Muscle of back (tissue), 13 donors: ENCODE measurements at places on chromosomes 6 and 20. TPM values are rescaled to one million over a fixed set of nuclear protein-coding genes. Genes with fewer than 3 reads are reported as not detected.

- DNase-seq = no peak
These were observed 6.2 kb downstream of the RNF217 start for GRCh38 chr6:124968401-124968800.

- DNase-seq = peak; percentile 47
These were observed 272.7 kb upstream of the PLCB4 start for GRCh38 chr20:8796088-8796660.

DNA sequence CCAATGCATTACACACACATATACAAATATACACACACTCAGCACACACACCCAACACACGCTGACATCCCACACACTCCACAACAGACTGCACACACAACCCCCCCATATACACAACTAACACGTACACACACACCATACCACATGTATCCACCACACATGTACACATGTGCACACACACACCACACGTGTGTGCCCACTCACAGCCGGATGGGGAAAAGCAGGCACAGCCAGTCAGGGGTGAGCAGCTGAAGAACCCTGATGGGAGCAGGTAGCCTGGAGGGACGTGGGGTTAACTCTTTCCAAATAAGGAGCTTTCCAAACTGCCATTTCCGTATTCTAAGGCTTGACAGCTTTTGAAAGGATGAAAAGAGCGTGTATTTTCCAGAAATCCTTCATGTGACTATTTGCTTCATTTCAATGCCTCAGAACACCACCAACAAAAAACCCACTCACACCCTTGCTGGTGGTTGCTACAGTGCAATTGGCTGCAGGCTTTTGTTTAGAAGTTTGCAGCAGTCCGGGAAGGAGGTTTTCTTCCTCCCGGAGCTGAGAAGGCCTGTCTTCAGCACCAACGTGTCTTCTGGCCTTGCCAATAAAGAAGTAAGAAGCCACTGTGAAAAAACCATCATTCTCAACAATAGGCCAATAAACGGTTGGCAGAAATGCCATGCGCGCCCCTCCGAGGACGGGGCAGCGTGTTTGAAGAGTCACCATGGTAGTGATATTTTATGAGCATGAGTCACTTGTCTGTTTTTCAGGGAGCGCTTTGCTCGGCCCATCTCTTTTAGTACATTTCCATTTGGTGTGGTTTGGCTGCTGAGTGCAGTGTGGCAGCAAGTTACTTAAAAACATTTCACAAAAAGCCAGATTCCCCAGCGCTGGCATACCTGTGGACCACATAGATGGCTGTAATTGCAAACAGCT lies 131.3 kb upstream of the GMDS start:
- DNase-seq = no peak

DNA sequence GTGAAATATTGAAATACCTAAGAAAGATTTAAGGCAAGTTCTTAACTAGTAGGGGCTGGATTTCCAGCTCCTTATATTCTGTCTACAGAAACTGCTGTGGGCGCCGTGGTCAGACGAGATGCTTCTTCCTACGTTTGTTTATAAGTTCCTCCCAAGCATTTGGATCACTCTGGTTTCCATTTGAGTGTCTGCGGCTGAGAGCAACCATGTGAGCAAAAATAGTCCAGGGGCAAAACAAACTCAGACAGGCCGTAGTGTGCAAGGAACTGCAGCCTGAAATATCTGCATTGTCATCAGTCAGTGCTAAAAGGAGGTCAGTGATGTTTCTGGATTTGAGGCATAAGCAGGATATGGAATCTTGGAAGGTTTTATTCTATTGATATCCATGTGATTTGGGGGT lies 485.9 kb upstream of the JAG1 start:
- DNase-seq = no peak

The SKIC2 gene
- 26.2 TPM for polyA plus RNA-seq

The RIPPLY2 gene
- not detected for polyA plus RNA-seq

DNA sequence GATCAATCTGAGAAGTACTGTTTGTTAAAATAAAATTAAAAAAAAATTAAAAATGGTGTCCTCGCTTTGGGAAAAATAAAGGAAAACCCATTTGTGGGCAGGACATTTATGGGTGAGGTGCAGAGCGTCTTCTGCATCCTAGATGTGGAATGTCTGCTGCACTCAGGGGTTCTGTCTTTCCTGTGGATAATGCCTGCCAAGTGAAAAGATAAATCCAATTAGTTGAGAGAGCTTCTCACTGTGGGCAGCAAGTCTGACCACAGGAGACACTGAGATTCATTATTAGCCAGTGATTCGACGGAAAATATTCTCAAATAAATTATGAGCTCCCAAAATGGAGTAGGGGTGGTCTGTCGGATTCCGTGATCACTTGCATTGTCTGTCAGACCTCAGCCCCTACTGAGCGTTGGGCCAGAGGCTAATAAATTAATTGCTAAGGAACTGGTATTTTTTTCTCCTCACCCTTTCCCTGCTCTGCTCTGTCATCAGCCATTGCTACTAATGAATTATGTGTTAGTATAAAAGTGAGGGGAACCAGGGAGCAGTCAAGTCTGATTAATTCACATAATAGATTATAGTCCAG lies 10.0 kb downstream of the GMPR start:
- DNase-seq = no peak

The TAGAP gene
- polyA plus RNA-seq = 0.84 TPM

DNA sequence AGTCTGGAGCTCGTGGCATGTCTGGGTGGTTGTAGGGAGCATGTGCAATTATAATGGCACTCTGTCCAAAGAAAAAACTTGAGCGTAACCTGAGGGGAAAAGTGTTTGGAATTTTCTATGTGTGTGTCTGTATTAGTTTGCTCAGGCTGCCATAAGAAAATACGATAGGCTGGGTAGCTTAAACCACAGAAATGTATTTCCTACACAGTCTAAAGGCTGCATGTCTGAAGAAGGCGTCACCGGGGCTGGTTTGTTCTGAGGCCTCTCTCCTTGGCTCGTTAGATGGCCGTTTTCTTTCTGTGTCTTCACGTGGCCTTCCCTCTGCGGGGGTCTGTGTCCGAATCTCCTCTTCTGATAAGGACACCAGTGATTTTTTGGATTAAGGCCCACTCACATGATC lies 59.0 kb downstream of the IGF2R start:
- DNase-seq = no peak

The EYA4 gene
- polyA plus RNA-seq = 16.0 TPM

DNA sequence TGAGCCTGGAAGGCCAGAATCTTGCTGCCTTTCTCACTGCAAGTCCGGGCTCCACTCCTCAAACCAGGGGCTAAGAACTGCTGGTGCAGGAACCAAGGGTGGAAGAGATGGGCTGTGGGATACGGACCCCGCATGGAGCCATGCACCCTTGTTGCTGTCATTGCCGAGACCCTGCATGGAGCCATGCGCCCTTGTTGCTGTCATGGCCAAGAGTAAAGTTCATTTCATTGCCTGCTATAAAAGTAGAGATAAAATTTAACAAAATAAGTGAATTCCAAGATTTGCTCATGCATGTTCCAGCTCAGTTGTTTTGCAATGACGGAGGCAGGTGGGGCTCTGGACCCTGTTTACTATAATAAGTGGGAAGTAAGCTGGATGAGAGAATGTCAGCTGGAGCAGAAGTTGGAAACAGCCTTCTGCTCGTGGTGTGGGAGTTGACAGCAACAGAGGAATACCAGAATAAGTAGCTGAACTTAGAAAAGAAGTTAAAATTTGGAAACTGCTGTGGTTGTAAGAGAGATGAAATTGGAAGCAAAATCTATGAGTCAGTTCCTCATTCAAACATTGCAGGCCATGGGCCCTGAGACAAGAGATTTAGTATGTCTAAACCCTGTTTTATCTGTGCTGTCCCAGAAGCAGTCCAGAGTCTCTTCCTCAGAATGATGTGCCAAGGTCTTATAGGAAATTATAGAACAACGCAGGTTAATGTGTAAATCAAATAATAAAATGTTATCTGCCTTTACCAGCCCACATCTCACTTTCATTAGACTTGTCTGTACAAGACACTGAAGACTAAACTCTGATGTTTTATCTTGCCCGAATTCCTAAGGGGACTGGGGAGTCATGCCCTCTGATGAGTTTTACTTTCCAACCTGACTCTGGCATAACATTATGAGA lies 15.8 kb upstream of the THBS2 start:
- peak; percentile 82 for DNase-seq

DNA sequence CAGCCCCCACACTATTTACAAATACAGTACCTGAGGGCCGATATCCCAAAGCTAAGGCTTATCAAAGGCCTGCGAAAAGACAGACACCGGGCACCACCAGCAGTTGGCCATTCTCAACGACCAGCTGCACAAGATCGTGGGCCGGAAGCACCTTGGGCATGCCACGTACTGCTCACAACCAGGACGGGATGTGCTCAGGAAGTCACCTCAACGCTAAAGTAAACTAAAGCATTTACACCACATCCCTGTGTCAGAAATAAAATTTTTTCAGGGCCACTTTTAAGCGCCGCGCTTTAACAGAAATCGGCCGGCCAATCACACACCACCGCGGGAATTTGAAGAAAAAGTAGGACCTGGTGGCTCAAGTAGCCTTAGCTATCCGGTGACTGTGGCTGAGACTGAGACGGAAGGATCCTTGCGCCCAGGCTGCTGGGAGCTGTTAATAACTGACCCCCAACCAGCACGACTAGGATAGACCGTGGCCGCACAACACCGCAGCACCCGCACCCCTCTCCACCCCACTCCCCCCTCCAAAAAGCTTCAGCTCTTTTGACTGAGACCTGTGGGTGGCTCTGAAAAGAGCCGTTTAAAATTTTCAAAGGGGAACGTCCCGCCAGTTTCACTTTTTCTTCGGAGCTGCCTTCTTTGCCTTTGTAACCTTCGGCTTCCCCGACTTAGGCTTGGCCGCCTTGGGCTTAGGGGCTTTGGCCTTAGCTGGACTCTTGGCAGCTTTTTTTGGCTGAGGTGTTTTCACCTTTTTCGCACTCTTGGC lies 131.2 kb upstream of the BTN3A2 start:
- peak; percentile 92 for DNase-seq

The FOXF2 gene
- 0.67 TPM for polyA plus RNA-seq

The SNX21 gene
- 19.2 TPM for polyA plus RNA-seq

DNA sequence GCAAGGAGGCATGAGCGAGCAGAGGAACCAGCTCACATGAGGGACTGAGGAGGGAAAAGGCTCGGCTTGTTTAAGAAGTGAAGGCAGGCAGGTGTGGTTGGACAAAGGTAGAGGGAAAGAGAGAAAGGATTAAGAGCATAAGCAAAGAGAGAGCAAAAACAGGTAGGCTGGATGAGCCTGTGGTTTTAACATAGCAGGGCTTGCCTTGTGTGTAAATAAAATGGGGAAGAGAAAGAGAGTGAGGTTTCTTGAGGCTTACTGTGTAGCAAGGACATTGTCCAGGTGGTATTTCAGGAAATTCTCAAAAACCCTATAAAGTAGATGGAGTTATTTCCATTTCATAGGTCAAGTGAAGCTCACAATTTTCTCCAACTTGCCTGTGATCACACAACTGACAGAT lies 93.9 kb upstream of the HDAC2 start:
- no peak for DNase-seq

The ASIP gene
- polyA plus RNA-seq = 0.55 TPM

GRCh38 chr6:112258642-112259336 lies 4.4 kb upstream of the LAMA4 start:
- DNase-seq = no peak

DNA sequence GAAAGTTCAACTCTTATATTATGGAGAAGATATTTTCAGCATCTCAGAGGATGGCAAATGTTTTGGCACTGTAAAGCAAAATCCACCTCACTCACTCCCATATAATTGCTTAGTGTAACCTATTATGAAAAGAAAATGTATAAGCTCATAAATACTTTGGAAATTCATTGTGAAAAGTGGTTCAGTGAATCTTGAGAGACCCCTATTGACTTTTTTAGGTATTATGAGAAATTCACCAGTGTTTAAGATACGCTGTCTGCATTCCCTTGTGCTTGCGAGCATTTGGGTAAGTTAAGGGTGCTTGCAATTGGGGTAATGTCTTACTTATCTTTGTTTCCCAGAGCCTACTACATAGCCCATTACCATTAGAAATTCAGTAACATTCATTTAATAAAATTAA lies 66.3 kb upstream of the BMP5 start:
- DNase-seq = no peak

- no peak for DNase-seq
These were observed 30.3 kb downstream of the PACSIN1 start for GRCh38 chr6:34496103-34496685.

- DNase-seq = no peak
These were observed 171.3 kb upstream of the HDAC2 start for GRCh38 chr6:114142258-114142657.

DNA sequence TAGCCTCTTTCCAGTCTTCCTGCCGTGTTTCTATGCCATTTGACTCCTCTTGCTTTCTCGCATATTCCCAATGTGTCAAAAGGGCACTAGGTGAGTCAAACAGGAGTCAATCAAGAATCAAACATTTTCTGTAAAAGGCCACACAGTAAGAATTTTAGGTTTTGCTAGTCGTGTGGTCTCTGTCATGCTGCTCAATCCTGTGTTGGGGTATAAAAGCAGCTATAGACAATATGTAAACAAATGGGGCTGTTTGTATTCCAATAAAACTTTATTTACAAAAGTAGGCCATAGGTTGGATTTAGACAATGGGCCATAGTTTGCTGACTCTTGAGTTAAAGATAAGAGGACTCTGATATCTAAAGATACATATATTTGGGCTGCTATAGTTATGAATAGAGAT lies 235.4 kb upstream of the BTBD3 start:
- no peak for DNase-seq

- no peak for DNase-seq
These were observed 44.4 kb downstream of the HDDC2 start for GRCh38 chr6:125257351-125257750.

The TMEM244 gene
- not detected for polyA plus RNA-seq

DNA sequence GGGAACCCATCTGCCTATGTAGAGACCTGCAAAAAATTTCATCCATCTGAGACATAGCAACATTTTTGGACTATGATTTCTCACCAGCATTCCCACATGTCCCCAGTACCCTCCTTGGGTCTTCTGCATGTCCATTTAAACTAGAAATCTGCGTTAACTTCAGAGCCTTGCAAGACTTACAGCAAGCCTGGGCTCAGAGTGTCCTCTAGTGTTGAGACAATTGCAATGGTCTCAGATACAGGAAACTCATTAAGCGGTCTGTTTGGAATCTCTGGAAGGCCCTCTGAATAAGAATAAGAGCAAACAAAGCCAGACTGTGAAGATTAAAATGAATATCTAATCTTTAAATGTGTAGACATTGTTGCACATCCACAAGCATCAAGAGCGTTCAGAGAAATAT lies 20.5 kb upstream of the PI3 start:
- DNase-seq = no peak

DNA sequence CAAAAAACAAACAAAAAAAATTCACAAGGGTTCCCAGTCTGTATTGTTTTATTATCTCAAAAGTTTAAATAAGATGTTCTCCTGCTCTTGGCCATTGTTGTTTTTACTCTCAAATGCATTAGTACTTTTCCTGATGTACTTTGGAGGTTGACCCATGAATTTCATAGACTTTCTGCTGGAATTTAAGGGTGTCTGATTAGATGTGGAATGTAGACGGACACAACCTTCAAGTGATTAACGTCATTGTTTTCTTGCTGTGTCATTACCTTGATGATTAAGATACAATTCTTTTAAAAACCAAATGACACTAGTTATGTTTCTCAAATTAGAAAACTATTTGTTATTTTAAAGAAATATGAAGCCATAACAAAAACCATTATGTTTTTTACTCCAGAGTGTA lies 421.4 kb upstream of the RUNX2 start:
- DNase-seq = no peak

The TULP4 gene
- polyA plus RNA-seq = 19.4 TPM

GRCh38 chr6:14321992-14322772 lies 204.6 kb downstream of the CD83 start:
- DNase-seq = no peak
